ENCODE measurements at places on chromosomes 2 and 18. TPM values are rescaled to one million over a fixed set of nuclear protein-coding genes. Genes with fewer than 3 reads are reported as not detected.

GRCh38 chr18:66949419-66949818 lies 345.5 kb upstream of the CDH19 start:
- DNase-seq = no peak

GRCh38 chr2:136361521-136361920 lies 243.6 kb upstream of the CXCR4 start:
- no peak for DNase-seq

- DNase-seq = peak; percentile 20
These were observed 678 bp downstream of the PIAS2 start for GRCh38 chr18:46916551-46917107.

GRCh38 chr2:138021154-138021553 lies 56.9 kb downstream of the HNMT start:
- DNase-seq = no peak

The EFEMP1 gene
- polyA plus RNA-seq = 93.9 TPM

Data from right renal pelvis (tissue), 4 donors.